ENCODE measurements at places on chromosomes 1 and 21. TPM values are rescaled to one million over a fixed set of nuclear protein-coding genes. Genes with fewer than 3 reads are reported as not detected.

E2F2 gene
- 0.50 TPM for total RNA-seq

- no peaks in the 10 kb centered on the region for H3K4me1 ChIP-seq
- H3K4me3 ChIP-seq = no peak overlapping the region
- H3K27ac ChIP-seq = no peak overlapping the region
- DNase-seq = no peak
Measured at GRCh38 chr1:42043182-42043581, 110.0 kb upstream of the GUCA2B start.

GRCh38 chr1:63935143-63935542, 161.3 kb downstream of the ROR1 start:
- H3K27me3 ChIP-seq = no peaks in the 10 kb centered on the region
- no peak overlapping the region for H3K4me3 ChIP-seq
- no peak overlapping the region for H3K27ac ChIP-seq

PADI4 gene
- 0.35 TPM for total RNA-seq

- no peaks in the 10 kb centered on the region for H3K36me3 ChIP-seq
- no peaks in the 10 kb centered on the region for H3K27me3 ChIP-seq
- H3K4me3 ChIP-seq = no peak overlapping the region
- no peak overlapping the region for H3K27ac ChIP-seq
- no peaks in the 10 kb centered on the region for H3K4me1 ChIP-seq
Measured at GRCh38 chr1:157000686-157001085, 44.9 kb downstream of the ARHGEF11 start.

BTBD19 gene
- total RNA-seq = 16.5 TPM

GRCh38 chr1:98674075-98674781, 12.7 kb downstream of the SNX7 start:
- no peak overlapping the region for H3K4me3 ChIP-seq
- H3K36me3 ChIP-seq = no peaks in the 10 kb centered on the region
- H3K27ac ChIP-seq = no peak overlapping the region
- H3K4me1 ChIP-seq = no peaks in the 10 kb centered on the region
- H3K27me3 ChIP-seq = no peaks in the 10 kb centered on the region

UTS2 gene
- 0.72 TPM for total RNA-seq

DNA sequence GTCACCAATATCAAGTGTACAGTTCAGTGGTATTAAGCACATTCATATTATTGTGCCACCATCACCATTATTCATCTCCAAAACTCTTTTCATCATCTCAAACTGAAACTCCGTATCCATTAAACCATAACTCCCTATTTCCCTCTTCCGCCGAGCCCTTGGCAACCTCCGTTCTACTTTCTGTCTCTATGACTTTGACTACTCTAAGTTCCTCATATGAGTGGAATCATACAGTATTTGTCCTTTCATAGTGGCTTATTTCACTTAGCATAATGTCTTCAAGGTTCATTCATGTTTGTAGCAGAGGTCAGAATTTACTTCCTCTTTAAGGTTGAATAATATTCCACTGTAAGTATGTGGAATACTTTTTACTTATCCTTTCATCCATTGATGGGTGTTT, 21.7 kb downstream of the SELP start:
- no peaks in the 10 kb centered on the region for H3K4me1 ChIP-seq
- no peaks in the 10 kb centered on the region for H3K27me3 ChIP-seq
- no peaks in the 10 kb centered on the region for H3K36me3 ChIP-seq

NHLH2 gene
- total RNA-seq = not detected

GRCh38 chr1:38474738-38475623, 384.6 kb downstream of the RRAGC start:
- no peaks in the 10 kb centered on the region for H3K36me3 ChIP-seq
- peak; percentile 46 for DNase-seq
- no peak overlapping the region for H3K4me3 ChIP-seq
- H3K27me3 ChIP-seq = no peaks in the 10 kb centered on the region

- peaks cover 16% of the 10 kb centered on the region for H3K36me3 ChIP-seq
- H3K27me3 ChIP-seq = no peaks in the 10 kb centered on the region
- no peaks in the 10 kb centered on the region for H3K4me1 ChIP-seq
- no peak overlapping the region for H3K4me3 ChIP-seq
- H3K27ac ChIP-seq = no peak overlapping the region
Measured at GRCh38 chr1:229642376-229642775, 16.3 kb downstream of the URB2 start.

DNA sequence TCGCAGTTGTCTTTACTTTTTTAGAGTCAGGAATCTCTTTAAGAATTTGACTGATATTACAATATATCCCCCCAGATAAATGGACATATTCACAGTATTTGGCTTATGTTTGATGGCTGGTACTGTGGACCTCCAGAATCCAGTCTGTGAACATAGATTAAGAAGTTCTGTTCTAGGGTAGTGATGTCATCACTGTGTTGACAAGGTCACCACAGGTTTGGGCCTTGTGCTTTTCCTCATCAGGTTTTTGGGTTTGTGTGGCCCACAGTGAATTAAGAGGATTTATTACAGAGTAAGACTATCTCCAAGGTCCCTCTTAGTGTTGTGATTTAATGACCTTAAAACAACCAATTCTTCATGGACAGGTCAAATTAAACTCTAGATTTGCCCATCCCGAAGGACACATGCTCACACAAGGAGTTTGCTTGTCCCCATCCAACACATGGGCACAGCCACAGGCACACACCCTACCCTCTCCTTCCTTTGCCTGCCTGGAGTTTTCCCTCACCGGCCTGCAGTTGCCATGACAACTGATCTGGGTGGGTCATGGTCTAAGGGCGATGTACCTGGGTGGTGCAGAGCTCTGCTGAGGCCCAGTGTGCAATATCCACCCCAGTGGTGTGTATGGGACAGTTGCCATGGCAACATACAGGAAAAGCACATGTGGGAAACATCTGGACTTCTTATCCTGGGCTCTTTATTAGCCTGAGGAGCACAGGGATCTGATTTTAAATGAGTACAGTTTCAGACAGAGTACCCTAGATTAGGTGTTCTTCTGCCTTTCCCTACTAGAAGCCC, 98.6 kb downstream of the NAV1 start:
- no peak overlapping the region for H3K4me3 ChIP-seq
- no peak overlapping the region for H3K27ac ChIP-seq
- DNase-seq = peak; percentile 48
- peaks cover 7% of the 10 kb centered on the region for H3K4me1 ChIP-seq

LMX1A gene
- not detected for total RNA-seq

OR14K1 gene
- total RNA-seq = not detected

DNA sequence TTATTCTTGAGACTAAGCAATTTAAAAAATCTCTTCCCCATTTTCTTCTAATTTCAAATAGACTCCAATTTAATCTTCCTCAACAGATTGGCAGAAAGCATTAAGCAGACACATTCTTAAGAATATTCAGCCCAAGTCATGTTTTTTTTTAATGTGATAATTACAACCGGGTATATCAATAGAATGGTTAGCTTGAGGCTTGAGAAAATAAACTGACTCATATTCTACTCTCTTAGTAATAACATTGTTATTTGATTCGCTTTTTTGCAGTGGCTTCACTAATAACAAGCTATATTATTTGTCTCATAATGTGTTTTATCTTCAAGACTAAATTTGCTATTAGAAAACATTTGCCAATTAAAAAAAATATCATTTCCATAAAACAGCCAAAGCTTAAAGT, 488.6 kb upstream of the RGS18 start:
- DNase-seq = no peak
- no peaks in the 10 kb centered on the region for H3K36me3 ChIP-seq
- no peak overlapping the region for H3K27ac ChIP-seq
- no peaks in the 10 kb centered on the region for H3K4me1 ChIP-seq
- no peak overlapping the region for H3K4me3 ChIP-seq
- H3K27me3 ChIP-seq = no peaks in the 10 kb centered on the region

GRCh38 chr1:171922999-171923398, 81.7 kb downstream of the DNM3 start:
- no peak for DNase-seq
- no peak overlapping the region for H3K27ac ChIP-seq
- H3K27me3 ChIP-seq = no peaks in the 10 kb centered on the region
- no peaks in the 10 kb centered on the region for H3K4me1 ChIP-seq

GRCh38 chr1:238648751-238649150, 737.6 kb upstream of the CHRM3 start:
- no peak overlapping the region for H3K27ac ChIP-seq
- no peaks in the 10 kb centered on the region for H3K27me3 ChIP-seq
- H3K4me1 ChIP-seq = no peaks in the 10 kb centered on the region
- H3K36me3 ChIP-seq = no peaks in the 10 kb centered on the region

AQP10 gene
- not detected for total RNA-seq

- no peaks in the 10 kb centered on the region for H3K36me3 ChIP-seq
- no peak overlapping the region for H3K4me3 ChIP-seq
- no peak for DNase-seq
- no peaks in the 10 kb centered on the region for H3K4me1 ChIP-seq
- H3K27ac ChIP-seq = no peak overlapping the region
Measured at GRCh38 chr1:163745204-163745603, 423.4 kb downstream of the NUF2 start.

DNA sequence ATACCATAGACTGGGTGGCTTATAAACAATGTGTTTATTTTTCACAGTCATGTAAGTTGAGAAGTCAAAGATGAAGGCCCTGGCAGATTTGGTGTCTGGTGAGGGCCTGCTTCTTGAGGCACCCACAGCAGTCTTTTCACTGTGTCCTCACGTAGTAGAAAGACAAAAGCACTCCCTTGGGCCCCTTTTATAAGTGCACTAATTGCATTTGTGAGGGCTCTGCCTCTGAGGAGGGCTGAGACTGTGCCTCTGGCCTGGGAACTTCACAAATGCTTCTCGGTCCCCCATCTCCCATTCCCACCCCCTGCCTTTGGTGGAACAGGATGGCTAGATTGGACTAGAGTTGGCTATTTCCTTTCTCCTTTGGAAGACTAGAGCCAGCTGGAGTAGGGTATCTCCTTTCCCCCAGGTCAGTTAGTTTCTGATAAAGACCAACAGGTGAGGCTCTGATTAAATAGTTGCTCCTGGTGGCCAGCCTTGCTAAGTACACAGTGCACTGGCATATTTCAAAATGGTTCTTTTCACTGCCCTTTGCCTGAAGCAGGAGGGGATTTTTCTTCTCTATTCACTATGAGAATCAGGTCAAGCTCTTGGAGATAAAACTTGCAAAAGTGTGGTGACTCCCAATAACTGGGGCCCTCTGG, 82.9 kb downstream of the PLPPR4 start:
- no peak overlapping the region for H3K4me3 ChIP-seq
- no peak for DNase-seq
- H3K4me1 ChIP-seq = no peaks in the 10 kb centered on the region
- H3K27me3 ChIP-seq = no peaks in the 10 kb centered on the region

DNA sequence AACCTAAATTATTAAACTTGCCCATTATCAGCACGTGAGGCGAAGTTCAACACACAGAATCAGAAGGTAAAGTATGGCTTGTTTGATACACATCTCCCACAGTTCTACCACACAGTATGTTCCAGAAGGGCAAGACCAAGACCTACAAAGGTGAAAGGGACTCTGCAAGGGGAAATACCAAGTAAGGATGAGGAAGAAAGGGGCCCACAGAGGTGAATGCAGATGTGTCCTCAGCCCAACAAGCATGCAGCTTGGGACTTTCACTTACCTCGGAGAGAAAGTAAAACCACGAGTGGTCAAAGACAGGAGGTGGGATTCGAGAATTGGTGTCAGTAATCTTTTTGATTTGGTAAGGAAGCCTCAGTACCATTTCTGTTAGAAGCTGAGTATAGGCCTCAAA, 85.8 kb downstream of the UBR4 start:
- no peak overlapping the region for H3K27ac ChIP-seq
- no peaks in the 10 kb centered on the region for H3K27me3 ChIP-seq
- no peaks in the 10 kb centered on the region for H3K4me1 ChIP-seq
- DNase-seq = no peak
- H3K36me3 ChIP-seq = peaks cover 25% of the 10 kb centered on the region
- no peak overlapping the region for H3K4me3 ChIP-seq

DNA sequence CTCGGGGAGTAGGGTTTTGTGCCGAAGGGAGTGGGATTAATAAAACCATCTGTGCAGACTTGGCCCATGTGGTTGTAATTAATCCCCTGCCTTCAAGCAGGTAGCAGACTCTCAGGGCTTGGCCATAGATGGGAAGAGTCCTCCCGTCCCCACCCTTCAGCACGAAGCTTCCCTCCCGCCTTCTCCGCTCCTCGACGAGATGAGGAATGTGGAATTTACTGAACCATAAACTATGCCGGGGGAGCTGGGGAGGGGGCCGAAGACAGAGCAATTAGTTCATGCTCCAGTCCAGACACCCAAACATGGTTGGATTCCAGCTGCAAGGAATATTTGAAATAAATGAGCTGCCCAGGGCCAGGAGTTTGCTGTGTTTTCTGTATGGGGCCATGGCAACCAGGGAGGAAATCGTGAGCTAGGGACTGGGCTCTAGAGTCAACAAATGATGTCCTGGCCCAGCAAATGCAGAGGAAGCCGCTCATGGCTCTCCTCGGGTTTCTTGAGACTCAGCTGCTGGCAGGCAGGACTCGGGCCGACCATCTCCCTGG, 78.8 kb downstream of the SPSB1 start:
- no peaks in the 10 kb centered on the region for H3K36me3 ChIP-seq
- H3K4me3 ChIP-seq = no peak overlapping the region
- no peaks in the 10 kb centered on the region for H3K27me3 ChIP-seq
- no peak overlapping the region for H3K27ac ChIP-seq

- H3K36me3 ChIP-seq = no peaks in the 10 kb centered on the region
- peaks cover 17% of the 10 kb centered on the region for H3K27me3 ChIP-seq
- peak overlapping the region; percentile 14 for H3K4me3 ChIP-seq
- H3K4me1 ChIP-seq = peaks cover 12% of the 10 kb centered on the region
- peak; percentile 86 for DNase-seq
- peak overlapping the region; percentile 76 for H3K27ac ChIP-seq
Measured at GRCh38 chr21:41768437-41769042, 1.7 kb upstream of the RIPK4 start.

GRCh38 chr21:34857122-34857713, 188.4 kb downstream of the CLIC6 start:
- H3K27me3 ChIP-seq = no peaks in the 10 kb centered on the region
- H3K4me3 ChIP-seq = no peak overlapping the region
- no peaks in the 10 kb centered on the region for H3K4me1 ChIP-seq

GRCh38 chr1:57258557-57259325, 165.1 kb downstream of the DAB1 start:
- no peaks in the 10 kb centered on the region for H3K36me3 ChIP-seq
- H3K4me1 ChIP-seq = no peaks in the 10 kb centered on the region
- H3K4me3 ChIP-seq = no peak overlapping the region

DNA sequence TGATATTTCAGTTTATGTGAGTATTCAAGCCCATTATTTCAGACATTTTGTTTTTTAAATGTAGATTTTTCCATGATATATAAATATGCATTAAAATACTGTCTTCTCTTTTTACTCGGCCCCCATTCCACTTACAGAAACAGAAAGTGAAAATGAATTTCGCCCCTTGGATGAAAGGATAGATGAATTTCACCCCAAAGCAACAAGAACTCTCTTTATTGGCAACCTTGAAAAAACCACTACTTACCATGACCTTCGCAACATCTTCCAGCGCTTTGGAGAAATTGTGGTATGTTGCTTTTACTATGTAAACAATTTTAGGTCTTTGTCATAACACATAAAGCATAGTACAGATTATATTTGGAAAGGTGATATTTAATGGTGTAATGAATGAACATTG, 59.9 kb downstream of the ZBTB17 start:
- H3K4me3 ChIP-seq = no peak overlapping the region
- no peak overlapping the region for H3K27ac ChIP-seq
- no peak for DNase-seq
- no peaks in the 10 kb centered on the region for H3K4me1 ChIP-seq
- no peaks in the 10 kb centered on the region for H3K36me3 ChIP-seq

GRCh38 chr1:1857096-1857703, 33.7 kb downstream of the GNB1 start:
- DNase-seq = no peak
- peaks cover 2% of the 10 kb centered on the region for H3K4me1 ChIP-seq
- H3K4me3 ChIP-seq = no peak overlapping the region

RPF1 gene
- total RNA-seq = 29.6 TPM
